ENCODE measurements at places on chromosomes 4 and X. TPM values are rescaled to one million over a fixed set of nuclear protein-coding genes. Genes with fewer than 3 reads are reported as not detected.

The CT45A10 gene
- total RNA-seq, result not detected

The CXCL3 gene
- 37.0 TPM for total RNA-seq

The APLN gene
- 1.8 TPM for total RNA-seq

The REELD1 gene
- 0.60 TPM for total RNA-seq

The GAGE1 gene
- total RNA-seq, result not detected

The FDCSP gene
- not detected for total RNA-seq

The CHRDL1 gene
- total RNA-seq, result 9.6 TPM

The SLC10A4 gene
- total RNA-seq, result 0.21 TPM

The SMARCA1 gene
- 104 TPM for total RNA-seq

The CLNK gene
- not detected for total RNA-seq

Data from lung (tissue), 17 donors.